ENCODE measurements at places on chromosomes 4 and X. TPM values are rescaled to one million over a fixed set of nuclear protein-coding genes. Genes with fewer than 3 reads are reported as not detected.

- DNase-seq = no peak
Observed at GRCh38 chr4:143397335-143397734, 60.7 kb downstream of the GAB1 start.

The PRKG2 gene
- not detected for total RNA-seq

DNA sequence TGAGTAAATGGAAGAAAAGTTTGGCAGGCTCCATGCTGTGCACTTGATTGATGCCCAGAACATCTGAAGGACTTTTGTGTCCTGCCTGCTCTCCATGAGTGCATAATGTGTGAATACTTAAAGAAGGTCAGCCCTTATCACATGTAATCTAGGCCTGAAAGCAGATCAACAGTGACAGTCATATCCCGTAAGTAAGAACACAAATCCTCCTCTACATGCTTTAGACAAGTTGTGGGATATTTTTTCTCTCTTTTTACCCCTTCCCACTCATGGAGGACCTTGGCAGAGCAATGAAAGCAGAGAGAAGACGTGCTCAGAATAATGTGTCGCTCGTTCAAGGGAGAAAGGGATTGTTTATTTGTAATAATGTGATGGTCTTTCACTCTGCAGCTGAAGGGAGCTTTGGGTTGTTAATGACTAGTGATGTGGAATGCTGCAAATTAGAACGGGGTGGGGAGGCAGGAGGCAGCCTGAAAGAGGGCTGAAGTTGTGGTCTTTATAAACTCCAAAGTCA, 286.6 kb downstream of the BMPR1B start:
- peak; percentile 56 for DNase-seq

DNA sequence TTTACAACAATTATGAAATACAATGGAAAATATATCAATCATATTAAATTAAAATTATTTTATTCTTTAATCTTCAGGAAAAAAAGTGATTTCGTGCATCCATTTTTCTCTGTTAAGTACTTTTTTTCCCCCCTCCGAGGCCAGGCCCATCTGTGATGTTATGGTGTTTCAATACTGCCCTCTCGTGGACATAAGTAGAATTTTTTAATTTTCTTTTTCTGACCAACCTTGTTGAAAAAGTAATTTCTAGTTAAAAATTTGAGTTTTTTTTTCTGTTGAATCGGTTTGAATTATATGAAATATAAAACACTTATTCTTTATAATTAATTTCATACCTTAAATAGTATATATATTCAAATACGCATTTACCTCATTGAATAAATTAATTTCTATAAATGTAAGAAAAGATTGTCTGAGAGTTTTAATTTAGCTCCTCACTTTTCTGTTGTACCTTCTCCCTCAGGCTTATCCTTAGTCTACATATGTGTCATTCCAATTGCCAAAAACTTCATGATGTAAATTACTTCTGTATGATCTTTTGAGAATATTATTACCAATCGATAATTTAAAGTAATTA, 175.8 kb upstream of the TECRL start:
- peak; percentile 60 for DNase-seq

DNA sequence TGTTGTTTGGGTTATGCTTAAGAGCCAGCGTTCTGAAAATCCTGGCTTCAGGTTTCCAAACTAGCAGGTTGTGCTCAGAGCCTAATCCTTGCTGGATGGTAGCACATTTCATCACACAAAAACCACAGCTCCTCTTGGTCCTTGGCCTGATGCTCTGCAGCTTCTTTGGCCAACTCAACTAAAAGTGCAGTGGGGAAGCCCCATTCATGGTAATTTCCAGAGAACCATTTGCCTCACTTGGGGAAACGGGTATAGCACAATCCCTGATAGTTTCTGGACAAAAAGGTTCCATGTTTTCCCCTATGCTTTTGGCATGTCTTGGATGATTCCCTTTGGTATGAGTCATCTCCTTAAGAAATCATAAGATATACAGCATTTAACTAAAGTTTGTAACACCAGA, 78.7 kb downstream of the SYNPO2 start:
- peak; percentile 3 for DNase-seq

DNA sequence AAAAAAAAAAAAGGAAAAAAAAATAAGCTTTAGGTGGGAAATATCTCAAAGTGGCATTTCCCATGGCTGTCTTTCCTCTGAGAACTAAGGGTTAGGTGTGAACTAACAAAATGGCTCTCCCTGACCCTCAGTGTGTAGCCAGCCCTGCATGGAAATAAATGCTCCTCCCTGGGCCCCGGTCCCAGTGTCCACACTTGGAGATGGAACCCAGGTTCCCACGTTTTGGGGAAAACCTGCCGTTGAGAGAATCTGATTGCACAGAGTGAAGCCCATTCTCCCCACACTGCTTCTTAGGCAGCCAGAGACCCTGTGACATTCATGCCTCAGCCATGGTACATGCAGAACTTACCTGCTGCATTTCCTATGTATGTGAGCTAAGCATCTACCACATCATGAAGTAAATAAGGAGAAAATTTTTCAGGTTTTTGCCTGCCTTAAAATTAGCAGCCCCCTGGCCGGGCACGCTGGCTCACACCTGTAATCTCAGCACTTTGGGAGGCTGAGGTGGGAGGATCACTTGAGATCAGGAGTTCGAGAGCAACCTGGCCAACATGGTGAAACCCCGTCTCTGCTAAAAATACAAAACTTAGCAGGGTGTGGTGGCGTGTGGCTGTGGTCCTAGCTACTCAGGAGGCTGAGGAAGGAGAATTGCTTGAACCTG, 34.5 kb downstream of the HTT-AS start:
- no peak for DNase-seq

- DNase-seq = peak; percentile 26
Observed at GRCh38 chr4:53688186-53688790, 97.0 kb upstream of the LNX1 start.

DNA sequence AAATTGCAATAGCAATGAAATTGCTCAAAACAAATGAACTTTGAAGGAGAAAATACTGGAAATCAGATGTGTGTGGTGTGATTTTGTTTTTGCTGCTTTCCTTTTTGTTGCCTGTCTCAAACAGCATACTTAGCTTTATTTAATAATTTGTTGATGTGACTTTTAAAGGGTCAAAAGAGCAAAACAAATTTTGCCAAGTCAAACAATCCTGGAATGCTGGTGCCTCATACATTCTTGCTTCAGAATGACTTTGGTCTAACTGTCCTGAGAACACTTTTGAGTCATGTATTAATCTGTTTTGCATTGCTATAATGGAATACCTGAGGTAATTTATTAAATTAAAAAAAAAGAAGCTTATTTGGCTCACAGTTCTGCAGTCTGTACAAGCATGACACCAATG, 3.4 kb downstream of the PF4V1 start:
- DNase-seq = no peak

The PDE5A gene
- total RNA-seq = 7.9 TPM

- DNase-seq = no peak
Observed at GRCh38 chr4:1384675-1385372, 21.4 kb downstream of the NKX1-1 start.

DNA sequence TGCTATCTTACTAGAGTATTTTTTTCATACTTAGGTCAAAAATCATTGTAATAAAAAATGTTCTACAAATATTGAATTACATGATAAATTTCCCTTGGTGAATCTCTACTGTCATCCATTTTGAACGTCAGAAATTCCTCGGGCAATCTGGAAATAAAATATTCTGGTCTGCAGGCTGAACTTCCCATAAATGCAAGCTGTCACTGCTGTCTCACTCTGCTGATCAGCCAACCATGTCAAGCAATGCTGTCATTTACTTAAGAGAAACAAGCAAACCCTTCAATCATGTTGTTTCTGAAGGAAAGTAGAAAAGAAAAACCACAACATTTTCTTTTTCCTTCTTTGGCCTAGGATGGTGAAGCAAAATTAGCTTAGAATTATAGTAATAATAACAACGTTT, 514.2 kb upstream of the GALNT7 start:
- no peak for DNase-seq

DNA sequence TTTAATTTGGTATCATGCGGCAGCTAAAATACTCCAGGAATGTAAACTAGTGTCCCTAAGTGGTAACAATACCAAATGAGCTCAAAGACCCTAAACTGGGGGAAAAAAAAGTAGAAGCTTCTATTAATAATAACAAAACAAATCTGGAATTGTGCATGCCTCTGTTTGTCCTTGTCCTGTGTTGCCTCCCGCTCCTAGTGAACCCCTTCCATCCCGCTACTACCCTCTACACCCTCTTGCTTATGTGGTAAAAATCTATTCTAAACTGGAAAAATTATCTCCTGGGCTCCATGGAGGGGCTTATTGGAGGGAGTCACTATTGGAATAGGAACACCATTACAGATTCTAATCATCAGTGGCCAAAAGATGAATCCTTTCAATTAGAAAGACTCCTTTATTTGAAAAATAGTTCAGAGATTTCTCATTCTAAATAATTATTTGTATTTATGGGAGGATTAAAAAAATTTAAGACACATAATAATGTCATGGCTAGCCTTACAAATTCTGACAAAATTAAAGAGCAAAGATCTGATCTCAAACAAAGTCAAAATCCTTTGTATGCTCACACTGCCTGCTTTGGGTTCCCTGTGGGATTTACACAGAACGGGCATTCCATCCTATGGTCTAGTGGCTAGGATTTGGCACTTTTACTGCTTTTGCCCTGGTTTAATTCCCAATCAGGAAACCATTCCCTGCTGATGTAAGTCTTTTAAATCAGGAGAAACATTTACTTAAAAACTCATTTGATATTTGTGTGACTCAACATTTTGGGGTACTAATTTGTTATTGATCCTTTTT, 34.7 kb upstream of the FMR1 start:
- DNase-seq = no peak

DNA sequence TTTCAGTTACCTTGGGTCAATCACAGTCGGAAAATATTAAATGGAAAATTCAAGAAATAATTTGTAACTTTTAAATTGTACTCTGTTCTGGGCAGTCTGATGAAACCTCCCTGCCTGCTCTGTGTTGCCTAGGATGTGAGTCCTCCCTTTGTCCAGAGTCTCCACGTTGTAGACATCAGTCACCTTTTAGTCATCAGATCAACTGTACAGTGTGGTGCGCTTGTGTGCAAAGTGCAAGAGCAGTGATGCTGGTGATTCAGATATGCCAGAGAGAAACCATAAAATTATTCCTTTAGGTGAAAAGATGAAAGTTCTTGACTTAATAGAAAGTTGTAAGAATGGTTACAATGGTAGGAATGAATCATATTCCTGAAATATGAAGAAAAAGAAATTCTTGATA, 1.4 kb downstream of the SPATA4 start:
- DNase-seq = no peak

- DNase-seq = no peak
Observed at GRCh38 chrX:13835825-13836224, 18.9 kb upstream of the GPM6B start.

The AR gene
- 0.67 TPM for total RNA-seq

GRCh38 chr4:121098266-121098665, 25.9 kb upstream of the NDNF start:
- DNase-seq = no peak

DNA sequence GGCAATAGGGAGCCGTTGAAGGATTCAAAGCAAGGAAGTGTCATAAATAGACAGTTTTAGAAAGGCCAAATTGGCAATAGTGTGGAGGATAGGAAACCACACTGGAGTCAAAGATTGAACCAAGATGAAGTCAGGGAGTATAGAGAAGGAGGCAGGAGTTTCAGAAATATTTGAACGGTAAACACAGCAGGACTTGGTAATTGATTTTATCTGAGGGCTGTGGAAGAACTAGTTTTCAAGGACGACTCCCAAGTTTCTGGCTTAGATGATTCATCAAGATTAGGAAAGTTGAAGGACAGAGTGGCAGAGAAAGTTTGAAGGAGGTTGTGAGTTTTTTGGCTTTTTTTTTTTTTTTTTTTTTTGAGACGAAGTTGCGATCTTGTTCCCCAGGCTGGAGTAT, 11.5 kb upstream of the TMEM31 start:
- DNase-seq = no peak

The MAP7D2 gene
- total RNA-seq = 3.5 TPM

DNA sequence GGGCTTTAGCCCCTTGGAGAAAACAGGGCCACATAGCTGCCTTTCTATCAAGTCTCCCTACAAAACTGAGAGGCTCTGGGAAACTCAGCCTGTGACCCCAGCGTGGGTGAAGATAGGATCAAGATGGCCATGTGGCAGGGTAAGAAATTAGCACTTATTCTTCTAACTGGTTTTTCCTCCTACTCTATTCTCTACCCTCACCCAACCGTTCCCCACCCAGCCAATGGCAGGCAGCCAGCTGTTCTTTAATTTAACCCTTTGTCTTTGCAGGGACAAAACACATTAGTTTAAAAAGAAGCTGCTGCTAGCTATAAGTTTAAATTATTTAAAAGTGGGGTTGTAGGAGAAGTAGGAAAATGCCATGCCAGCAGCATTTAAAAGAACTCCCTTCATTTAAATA, 2.8 kb downstream of the CLCN5 start:
- DNase-seq = no peak

The CCKAR gene
- not detected for total RNA-seq

The SLC4A4 gene
- total RNA-seq = 0.16 TPM

- no peak for DNase-seq
Observed at GRCh38 chr4:3243136-3243780, 5.7 kb upstream of the MSANTD1 start.

- no peak for DNase-seq
Observed at GRCh38 chr4:2217726-2218125, 24.2 kb downstream of the HAUS3 start.

GRCh38 chr4:1785592-1785991, 7.5 kb upstream of the FGFR3 start:
- no peak for DNase-seq

The CDKL5 gene
- 2.9 TPM for total RNA-seq

The CYP4V2 gene
- total RNA-seq = 62.8 TPM

The DMRTC1B gene
- not detected for total RNA-seq

The CLTRN gene
- 0.85 TPM for total RNA-seq

- peak; percentile 9 for DNase-seq
Observed at GRCh38 chr4:121050300-121050699, 22.0 kb downstream of the NDNF start.

- no peak for DNase-seq
Observed at GRCh38 chr4:55029321-55029720, 96.1 kb downstream of the KDR start.

DNA sequence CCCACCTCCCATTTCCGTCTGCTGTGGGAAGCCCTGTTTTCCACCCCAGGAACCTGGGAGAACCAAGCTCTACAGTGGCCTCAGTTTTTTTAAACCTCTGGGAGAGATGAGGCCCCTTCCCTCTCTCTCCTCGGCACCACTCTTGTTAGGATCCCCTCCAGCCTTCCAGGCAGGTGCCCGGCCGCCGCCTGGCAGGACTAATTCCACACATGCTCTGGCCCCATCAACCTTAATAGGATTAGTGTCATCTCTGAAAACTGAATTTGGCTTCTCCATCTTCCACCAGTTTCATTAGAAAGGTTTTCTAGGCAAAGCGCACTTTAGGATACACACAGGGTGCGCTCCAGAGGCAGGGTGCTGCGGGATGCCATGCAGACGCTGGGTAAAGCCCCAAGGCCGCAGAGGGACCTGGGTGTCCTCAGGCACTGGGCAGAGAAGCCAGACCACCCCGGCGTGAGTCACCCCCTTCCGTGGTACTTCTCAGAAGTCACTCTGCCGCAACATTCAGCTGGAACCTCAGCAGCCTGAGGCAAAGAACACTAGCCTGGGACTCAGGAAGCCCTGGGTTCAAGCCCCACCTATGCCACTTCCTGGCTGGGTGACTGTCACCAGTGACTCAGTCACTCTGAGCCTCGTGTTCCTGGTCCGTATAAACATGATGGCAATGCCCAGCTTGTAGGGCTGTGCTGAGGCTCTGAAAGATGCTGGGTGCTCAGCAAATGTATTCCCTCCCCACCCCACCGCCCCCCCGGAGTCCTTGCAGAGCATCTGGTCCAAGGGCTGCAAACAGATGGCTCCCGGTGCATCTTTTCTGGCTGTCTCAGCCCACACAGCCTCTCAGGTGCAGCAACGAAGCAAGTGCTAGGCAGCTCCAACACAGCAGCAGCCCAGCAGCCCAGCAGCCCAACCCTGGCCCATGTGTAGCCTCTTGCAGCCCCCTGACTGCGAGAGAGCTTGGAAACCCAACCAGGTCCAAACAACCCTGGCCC, 29.1 kb downstream of the PPP2R2C start:
- DNase-seq = no peak
